ENCODE measurements at places on chromosomes 7 and 10.

DNA sequence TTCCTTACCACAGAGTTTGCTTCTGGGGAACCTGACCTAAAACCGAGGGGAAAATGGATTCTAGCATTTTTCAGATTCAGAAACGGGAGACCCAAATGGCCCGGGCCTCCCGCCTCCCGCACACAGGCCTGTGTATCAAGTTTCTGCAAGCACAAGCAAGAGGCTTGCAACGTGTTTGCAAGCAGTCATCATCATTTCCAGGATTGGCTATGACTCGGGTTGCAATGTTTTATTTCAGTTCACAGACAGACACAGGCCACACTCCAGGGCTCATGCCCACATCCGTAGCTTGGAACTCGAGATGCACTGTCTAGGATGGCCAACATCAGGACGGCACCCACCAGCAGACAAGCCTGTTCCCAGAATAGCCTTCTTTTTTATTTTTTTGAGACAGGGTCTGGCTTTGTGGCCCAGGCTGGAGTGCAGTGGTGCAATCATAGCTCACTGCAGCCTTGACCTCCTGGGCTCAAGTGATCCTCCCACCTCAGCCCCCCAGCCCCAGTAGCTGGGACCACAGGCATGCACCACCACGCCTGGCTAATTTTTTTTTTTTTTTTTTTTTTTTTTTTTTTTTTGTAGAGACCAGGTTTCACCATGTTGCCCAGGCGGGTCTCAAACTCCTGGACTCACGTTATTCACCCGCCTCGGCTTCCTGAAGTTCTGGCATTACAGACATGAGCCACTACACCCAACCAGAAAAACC, 68.1 kb upstream of the FOXK1 start:
- DNase-seq = no peak

GRCh38 chr7:37713613-37714012, 30.0 kb downstream of the GPR141 start:
- no peak for DNase-seq

- peak; percentile 11 for DNase-seq
Observed at GRCh38 chr7:82676777-82677463, 233.3 kb upstream of the CACNA2D1 start.

DNA sequence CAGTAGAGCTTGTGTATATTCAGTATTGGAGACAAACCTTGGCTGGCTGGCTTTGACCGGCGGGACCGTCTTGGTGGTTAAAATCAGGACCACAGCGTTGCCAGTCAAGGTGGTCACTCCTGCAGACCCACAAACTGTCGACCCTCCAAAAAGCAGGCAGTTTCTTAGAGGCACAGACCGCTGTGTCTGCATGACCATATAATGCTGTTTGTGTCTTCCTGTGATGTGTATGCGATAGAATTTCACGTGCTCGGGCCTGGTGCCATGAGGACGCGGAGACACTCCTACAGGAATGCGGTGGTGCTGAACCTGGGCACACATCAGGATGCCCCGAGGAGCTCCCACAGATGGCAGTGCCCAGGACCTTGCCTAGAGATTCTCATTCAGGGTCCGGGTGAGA, 34.8 kb downstream of the BNIP3 start:
- DNase-seq = no peak

DNA sequence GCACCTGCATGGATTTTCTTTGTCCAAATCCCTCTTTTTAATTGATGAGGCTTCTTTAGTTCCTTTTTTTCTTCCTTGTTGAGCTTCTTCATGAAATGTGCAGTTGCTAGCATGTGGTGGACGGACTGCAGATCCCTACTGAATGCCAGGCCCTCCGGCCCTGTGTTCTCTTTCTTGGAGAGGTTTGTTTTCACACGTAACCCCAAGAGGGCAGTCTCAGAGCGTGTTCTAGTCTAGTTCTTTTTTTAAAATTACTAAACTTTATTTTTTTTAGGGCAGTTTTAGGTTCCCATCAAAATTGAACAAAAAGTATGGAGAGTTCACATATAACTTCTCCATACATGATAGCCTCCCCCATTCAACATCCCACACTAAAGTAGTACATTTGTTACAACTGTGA, 190.0 kb downstream of the CFTR start:
- DNase-seq = no peak

DNA sequence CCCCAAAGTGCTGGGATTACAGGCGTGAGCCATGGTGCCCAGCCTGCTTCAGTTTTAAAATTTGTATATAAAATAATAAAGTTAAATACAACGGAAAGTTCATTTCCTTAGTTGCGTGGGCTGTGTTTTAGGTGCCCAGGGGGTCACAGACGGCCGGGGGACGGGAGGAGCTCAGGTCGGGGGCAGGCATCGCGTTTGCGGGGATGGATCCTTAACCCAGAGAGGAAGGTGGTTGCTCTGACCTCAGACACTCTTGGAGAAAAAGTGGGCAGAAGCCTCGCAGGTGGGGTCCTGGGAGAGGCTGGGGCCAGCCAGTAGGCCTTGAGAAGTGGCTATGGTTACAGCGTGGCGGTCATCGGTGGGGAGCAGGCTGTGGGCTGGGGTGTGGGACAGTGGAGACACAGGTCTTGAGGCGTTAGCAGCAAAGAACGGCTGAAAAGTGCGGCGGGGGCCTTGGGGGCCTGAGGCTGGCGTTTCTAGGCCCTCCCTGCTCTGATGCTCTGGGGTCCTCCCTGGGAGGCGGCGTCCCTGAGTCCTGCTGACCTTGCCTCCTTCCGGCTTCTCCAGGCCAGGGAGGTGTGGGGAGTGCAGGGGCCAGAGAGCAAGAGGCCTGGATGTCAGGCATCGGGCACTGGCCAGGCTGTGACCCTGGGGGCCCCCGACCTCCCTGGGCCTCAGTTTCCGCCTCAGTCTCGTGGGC, 54.4 kb downstream of the UNCX start:
- DNase-seq = no peak

GRCh38 chr7:137434946-137435345, 91.4 kb upstream of the PTN start:
- DNase-seq = no peak

- DNase-seq = no peak
Observed at GRCh38 chr10:24806262-24806661, 82.6 kb upstream of the ARHGAP21 start.

- DNase-seq = no peak
Observed at GRCh38 chr7:30920584-30921539, 9.2 kb downstream of the AQP1 start.

DNA sequence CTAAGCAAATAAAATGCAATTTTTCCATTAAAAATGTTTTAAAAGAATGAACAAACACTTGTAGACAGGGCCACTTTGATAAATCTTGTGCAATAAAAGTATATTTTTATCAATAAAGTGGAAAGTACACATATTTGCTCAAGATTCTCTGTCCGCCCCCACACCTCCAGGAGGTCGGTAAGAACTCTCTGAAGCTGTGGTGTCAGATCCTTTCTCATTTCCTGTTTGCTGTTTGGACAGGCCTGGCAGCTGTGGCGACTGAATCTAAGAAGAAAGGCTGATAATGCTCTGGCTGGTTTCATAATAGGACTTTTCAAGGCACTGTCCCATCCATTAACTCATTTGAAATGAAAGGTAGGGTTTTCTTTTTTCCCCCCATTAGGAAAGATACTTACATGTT, 15.3 kb upstream of the ASB4 start:
- no peak for DNase-seq

DNA sequence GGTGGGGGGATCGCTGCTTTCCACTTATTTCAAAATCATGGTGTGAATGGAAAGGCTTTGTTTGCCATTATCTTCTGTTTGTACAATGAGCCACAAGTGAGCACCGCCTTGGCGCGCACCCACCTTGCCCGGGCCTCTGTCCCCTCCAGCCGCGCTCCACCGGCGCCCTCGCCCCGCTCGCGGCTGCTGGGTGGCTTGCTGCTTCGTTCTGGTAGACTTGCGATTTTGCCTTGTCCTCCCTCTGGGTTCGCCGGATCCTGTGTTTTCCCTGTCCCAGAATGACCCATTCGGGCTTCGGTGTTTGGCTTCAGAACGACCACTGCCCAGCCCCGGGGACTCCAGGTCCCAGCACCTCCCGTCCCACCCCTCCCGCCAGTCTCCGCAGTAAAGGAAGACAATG, 273.0 kb upstream of the BMPER start:
- no peak for DNase-seq

DNA sequence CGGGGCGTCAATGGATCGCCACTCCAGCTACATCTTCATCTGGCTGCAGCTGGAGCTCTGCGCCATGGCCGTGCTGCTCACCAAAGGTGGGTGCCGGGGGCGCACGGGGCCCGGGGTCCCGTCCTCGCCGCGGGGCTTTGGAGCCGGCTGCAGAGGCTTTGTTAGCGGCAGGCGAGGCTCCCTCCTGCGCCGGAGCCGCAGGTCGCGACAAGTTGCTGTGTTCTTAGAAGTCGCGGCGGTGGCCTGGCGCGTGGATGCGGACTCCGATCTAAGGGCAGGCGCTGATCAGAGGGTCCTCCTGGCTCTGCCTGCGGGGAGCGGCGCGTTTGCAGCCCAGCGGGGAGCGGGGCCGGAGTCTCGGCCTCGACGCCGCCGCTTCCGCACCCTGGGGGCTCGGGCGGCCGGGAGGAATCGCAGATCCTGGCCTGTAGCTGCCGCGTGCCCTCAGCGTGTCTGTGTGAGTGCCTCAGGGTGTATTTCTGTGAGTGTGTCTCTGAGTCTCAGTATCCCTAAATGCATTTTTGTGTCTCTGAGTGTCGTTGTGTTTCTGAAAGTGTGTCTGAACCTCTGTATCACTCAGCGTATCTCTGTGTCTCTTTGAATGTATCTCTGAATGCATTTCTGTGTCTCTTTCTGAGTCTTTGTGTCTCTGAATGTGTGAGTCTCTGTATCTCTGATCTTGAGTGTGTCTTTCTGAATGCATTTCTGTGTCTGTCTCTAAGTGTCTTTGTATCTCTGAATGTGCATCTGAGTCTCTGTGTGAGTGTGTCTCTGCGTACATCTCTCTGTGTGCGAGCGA, 766 bp downstream of the BAMBI start:
- DNase-seq = peak; percentile 55

DNA sequence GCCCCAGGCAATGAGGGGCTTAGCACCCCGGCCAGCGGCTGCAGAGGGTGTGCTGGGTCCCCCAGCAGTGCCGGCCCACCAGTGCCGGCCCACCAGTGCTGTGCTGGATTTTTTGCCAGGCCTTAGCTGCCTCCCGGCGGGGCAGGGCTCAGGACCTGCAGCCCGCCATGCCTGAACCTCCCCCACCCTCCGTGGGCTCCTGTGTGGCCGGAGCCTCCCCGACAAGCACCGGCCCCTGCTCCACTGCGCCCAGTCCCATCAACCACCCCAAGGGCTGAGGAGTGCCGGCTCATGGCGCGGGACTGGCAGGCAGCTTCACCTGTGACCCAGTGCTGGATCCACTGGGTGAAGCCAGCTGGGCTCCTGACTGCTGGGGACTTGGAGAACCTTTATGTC, 3.5 kb upstream of the ACSL5 start:
- DNase-seq = no peak

DNA sequence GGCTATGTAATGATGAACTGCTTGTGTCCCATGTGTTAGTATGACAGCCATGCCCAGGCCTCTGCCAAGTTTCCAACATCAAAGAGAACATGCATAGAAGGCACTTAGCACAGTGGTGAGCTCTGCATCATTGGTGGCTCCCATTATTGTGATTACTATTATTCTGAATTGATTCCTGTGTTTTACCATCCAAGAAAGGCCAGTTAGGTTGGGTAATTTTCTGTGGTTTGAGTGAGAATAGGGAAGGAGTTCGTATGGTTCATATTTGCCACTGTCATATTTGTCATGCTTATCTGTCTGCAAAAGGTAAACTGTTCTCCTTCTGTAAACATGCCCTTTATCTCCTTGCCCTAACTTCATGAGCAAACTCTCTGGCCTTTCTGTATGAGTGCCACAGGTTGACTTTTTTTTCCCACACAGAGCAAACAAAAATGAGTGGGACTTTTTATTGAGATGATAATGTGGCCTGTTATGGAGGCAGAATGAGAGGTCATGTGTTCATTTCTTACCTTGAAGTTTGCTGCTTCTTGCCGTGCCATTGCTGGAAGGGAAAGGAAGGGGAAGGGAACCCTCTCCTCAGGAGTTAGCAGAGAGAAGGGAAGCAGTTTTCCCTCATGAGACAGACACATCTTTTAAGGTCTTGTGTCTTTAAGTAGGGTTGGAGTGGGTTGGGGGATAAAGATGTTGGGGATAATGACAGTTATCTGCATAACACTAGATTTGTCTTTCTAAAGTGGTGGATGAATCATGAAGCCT, 301.9 kb downstream of the LRMDA start:
- DNase-seq = no peak

GRCh38 chr7:15007507-15007906, 105.0 kb upstream of the DGKB start:
- DNase-seq = no peak

GRCh38 chr7:4707217-4707741, 25.2 kb downstream of the FOXK1 start:
- no peak for DNase-seq

DNA sequence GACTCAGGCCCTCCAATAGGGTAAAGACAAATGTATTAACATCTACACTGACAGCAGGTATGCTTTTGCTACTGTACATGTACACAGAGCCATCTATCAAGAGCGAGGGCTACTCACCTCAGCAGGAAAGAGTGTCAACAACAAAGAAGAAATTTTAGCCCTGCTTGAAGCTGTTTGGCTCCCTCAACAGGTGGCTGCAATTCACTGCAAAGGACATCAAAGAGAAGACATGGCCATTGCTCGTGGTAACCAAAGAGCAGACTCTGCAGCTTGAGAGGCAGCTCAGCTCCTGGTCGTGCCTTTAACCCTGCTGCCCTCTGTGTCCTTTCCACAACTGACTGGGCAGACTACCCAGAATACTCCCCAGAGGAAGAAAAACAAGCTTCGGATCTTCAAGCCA, 5.1 kb downstream of the AKR1B15 start:
- DNase-seq = no peak

DNA sequence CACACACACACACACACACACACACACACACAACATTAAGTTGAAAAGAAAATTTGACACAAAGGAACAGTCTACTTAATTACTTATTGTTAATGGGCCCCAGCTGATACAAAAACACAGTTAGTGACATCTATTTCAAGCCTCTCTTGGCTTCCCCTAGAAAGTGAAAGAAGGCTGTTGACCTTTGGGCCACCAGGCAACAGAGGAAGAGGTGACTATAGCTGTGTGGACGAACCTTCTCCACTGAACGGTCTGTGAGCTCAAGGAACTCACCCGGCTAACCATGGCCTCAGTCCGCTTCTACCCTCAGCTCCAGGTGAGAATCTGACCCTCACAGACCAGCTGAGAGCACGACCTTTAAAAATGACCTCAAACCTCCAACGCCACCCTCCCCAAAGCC, 32.9 kb upstream of the CALN1 start:
- no peak for DNase-seq

GRCh38 chr10:131250454-131251145, 60.9 kb downstream of the TCERG1L start:
- DNase-seq = no peak

- no peak for DNase-seq
Observed at GRCh38 chr7:157514746-157515145, 177.9 kb downstream of the DNAJB6 start.

DNA sequence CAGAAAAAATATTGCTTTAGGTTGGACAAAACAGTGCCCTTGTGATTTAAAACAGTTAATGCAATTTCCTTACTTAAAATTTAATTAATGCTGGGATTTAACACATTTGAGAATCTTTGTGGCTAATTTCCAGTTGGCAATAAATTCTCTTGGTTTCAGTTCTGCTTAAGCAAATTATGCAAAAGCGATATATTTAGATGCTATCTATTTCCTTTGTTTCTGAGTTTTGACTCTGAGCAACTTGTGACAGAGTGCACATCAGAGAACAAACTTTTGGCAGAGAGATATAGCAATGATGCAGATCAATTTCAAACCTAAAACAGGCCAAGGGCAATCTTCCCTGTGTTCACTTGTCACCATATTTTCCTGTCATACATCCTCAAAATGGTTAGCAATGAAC, 933.6 kb upstream of the ZWINT start:
- no peak for DNase-seq

All from CD8-positive, alpha-beta T cell (primary cell).